ENCODE measurements at places on chromosomes 7 and 10. TPM values are rescaled to one million over a fixed set of nuclear protein-coding genes. Genes with fewer than 3 reads are reported as not detected.

The MYOZ1 gene
- total RNA-seq, result 3.2 TPM

- no peak for DNase-seq
Observed at GRCh38 chr10:128280271-128280670, 154.0 kb upstream of the MKI67 start.

DNA sequence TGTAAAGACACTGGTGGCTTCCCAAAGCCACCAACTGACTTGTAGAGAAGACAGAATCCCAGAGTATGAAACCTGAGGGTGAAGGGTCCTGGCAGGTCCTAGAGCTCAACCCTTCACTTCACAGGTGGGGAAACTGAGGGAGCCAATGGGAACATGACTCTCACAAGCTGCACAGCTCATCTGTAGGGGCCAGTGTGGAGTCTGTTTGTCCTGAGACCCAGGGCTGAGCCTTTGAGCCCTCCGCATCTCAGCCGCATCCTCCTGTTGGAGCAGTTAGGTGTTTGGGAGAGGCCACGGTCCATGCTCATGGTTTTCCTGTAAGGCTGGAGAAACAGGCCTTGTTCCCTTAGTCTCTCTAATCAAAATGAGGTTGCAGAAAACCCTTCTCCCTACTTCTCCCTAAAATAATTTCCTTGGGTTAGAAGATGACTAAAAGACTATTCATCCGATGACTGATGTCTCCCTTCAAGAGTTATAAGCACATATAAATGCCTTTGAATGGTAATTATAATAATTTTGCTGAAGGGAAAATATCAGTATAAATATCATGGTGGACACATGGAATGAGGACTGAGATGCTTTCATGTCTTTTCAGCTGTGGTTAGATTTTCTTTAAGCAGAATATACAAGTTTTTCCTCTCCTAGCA, 10.3 kb downstream of the HTRA1 start:
- no peak for DNase-seq

DNA sequence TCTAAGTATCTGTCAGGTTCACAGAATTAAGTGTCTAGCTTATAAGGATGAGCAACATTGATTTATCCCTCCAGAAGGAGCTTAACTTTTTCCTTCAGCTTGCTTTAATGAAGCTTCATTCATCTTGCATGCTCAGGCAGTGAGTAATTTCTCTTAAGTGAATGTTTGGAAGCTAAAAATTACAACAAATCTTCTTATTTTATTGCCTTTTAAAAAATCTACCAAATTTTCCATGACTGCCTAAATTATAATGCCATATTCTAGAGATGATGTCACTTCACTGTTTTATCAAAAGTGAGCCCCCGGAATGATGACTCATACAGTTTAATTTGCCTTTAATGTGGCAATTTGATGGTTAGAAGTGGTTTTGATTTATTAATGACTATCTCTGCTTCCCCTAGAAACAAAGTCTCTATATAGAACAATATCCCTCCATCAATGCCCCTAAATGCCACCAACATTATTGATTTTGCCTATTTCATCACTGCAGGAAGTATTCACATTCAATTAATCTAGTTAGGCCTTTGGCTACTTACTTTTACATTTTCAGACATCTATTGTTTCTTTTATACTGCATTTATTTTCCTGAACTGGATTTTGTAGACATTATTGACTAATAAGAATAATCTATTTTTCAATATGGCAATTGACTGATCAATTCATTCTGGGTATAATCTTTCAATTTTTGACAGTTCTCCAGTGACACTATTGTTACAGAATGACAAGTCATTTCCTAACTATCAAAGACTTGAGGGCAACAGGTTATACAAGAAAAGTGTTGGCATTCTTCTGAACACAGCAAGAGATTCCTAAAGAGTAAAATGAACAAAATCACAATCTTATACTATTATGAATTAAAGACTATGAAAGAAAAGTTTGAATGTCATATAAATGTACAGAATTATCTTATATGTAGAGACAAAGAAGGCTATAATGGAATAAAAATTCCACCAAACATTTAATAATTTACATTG, 139.3 kb upstream of the ODAD2 start:
- no peak for DNase-seq

DNA sequence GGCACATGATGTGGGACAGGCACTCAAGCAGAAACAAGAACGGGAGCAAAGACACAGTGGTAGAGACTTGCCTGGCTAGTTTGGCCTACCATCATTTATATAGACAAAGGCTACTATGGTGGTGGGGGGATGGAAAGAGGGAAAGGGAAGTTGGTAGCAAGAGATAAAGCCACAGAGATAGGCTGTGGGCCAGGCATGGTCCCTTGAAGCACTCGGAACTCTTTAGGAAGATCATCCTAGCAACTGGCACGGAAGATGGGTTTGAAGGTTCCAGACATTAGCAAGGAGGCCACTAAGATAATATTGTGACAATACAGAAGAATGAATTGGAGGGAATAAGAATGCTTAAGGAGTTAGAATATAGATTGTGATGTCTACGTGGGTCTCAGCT, 319.6 kb downstream of the ELMO1 start:
- DNase-seq, result no peak

GRCh38 chr7:98730326-98730725, 113.2 kb downstream of the NPTX2 start:
- no peak for DNase-seq

DNA sequence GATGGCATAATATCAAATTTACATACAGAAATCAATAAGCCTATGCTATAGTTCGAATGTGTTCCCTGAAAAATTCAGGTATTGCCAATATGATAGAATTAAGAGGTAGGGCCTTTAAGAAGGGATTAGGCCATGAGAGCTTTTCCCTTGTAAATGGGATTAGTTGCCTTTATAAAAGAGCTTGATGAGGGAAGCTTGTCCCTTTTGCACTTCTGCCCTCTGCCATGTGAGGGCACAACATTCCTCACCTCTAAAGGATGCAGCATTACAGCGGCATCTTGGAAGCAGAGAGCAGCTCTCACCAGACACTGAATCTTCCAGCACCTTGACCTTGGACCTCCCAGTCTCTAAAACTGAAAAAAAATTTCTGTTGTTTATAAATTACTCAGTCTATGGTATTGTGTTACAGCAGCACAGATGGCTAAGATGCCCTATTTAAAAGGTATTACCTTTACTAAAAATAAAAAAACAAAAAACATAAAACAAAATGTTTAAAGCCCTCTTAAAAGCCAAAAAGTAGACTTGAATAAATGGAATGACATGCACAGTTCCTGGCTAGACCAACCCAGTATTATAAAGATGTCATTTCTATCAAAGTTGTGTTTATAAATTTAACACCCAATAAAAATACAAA, 909.6 kb downstream of the REEP3 start:
- DNase-seq, result no peak

DNA sequence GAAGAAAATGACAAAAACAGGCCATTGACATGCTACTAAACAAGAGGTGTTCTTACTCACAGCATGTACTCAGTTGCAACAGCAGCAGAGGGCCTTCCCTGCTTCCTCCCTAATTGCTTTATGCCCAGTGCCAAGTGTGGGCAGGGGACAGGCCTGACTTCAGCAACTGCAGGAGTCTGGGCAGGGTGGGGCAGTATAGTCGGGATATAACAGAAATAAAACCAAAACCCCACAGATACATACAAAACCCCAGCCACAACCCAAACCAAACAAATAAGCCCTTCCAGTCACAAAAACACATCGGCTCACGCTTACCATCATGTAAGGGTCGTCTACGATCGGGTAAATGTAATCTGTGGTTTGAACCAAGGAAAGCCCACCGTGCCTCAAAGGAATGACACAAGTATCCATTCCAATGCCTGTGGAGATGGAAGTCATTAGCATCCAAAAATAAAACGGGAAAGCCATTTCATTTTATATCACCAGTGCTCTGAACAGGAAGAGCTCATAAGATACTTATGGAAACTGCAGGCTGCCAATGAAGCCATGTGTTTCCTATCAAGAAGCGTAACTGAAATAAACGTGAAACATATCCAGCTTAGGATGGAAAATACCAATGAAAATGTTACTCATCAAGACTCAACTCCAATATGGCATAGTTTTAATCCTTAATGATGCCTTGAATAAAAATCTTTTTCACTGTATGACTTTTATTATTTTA, 9.5 kb downstream of the SEPHS1 start:
- DNase-seq, result no peak

DNA sequence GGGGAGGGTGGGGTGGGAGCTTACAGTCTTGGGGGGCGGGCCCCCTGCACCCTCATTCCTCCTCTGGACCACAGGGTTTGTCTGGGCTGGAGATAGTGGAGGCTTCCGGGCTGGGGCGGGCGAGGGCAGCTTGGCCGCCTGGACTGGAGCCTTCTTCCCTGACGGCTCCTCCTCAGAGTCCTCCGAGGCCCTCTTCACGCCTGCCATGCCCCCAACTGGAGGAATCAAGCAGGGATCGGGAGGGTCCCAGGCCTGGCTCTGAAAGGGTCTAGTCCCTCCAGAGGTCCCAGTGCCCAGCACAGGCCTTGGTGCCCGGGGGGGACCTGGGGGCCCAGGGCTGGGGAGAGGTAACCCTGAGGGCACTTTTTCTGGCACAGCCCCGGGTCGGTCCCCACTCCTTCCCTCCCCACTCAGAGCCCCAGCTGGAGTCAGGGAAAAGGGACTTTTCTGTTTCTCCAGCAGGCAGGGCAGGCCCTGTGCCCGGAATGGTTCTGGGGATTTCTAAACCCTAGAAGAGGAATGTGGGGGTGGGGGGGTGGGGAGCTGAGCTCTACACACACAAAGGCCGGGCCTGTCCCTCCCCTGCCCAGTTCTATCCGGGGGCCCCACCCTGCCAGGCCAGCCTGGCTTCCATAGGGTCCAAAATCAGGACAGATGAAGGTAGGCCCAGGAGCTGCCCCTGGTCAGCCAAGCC, 11.6 kb downstream of the MICALL2 start:
- no peak for DNase-seq

GRCh38 chr10:62049624-62050345, 148.3 kb downstream of the ARID5B start:
- DNase-seq, result no peak
